ENCODE measurements at places on chromosomes 4 and X.
A peak's percentile ranks its signal among the peaks of the same experiment; 100 is the strongest.

DNA sequence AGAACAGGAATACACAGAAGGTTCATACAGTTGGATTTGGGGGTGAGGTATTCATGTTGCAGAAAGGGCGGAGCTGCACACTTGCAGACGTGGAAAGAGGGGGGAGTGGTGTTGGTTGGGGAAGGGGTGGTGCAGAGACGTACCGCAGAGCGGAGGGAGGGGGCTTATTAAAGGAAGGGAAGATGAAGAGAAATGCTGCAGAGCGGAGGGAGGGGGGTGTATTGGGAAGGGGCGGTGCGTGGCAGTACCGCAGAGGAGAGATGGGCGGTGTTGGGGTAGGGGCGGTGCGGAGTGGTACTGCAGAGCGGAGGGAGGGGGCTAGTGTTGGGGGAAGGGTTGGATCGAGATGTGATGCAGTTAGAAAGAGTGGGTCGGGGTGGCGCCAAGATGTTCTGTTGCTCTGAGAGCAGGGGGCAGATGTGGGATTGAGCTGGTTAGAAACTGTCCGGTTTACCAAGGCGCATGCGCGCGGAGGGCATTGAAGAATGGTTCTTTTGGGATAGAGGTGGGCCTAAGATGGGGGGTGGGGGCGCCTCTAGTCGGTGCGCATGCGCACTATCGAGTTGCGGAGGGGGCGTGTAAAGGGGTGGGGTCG lies 900 bp downstream of the TRO start:
- DNase-seq: peak; percentile 12

DNA sequence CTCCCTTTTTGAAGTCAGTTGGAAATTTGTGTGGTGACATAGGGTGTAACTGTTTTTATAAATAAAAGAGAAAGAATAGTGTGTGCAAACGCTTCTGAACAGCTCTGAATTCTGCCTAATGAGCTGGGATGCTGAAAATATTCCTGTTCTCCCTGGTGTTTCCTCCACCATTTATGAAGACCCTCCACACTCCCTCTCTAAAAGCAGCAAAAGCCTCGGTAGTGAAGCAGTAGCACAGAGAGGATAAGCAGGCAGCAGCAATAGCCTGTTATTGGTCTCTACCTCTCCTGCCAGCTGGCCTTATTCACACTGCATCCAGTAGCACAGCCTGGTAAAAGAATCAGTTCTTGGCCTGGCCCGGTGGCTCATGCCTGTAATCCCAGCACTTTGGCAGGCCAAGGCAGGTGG lies 406.1 kb downstream of the IQCM start:
- DNase-seq: no peak

- DNase-seq: no peak
These were observed 28.1 kb upstream of the GLRA3 start for GRCh38 chr4:174856926-174857800.

GRCh38 chr4:17068392-17068791 lies 169.9 kb upstream of the LDB2 start:
- DNase-seq: no peak

DNA sequence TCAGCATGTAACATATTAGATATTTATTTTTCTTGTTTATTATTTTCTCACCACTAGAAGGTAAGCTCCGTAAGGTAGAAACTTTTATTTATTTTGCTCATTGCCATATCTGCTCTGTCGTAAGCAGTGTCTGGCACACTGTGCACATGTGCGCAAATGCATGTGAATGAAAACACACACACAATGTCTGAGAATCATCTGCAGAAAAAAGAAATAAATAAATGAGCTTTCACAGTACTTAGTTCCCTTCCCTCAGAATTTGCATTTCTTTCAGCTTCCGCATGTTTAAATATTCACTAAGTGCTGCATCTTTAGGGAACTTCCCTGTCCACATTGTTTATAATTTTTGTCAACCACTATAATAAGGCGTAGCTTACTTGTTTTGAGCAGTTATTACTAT lies 963.0 kb upstream of the PABPC4L start:
- no peak for DNase-seq
